ENCODE measurements at places on chromosomes 2 and 18. TPM values are rescaled to one million over a fixed set of nuclear protein-coding genes. Genes with fewer than 3 reads are reported as not detected.

GRCh38 chr2:9255416-9255815, 48.8 kb downstream of the ASAP2 start:
- DNase-seq: no peak

DNA sequence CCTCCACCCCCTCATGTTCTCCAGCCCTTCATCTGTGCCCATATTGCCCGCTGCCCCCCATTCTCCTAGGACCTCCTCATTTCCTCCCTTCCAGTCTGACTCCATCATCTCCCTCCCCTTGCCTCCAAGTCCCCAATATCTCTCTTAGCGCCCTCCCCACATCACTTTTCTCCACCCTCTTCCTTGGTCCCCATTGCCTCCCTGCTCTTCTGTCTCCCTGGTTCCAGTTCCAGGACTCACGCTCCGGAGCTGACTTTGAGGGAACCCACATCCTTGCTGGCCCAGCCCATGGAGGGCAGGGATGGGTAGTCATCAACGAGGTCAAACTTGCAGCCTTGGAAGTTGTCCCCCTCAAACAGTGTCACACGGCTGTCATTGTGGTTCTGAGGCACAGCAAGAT, 2.6 kb downstream of the CRYBA2 start:
- DNase-seq: no peak

Gene FBXO41
- 4.8 TPM for total RNA-seq

DNA sequence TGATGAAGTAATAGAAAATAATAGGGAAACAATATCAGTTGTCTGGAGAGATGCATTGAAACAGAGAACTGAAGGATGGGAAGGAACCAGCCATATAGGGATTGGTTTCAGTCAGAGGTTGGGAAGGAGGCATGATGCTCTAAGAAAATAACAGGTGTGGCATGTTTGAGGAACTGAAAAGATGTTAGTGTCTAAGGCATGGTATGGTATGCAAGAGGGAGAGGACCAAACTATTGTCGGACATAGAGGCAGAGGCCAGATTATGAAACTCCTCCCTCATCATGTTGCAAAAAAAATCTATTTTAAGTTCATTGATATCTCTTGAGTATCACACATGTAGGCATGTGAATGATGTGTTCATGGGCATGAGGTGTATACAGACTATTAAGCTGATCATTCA, 48.9 kb upstream of the EMILIN2 start:
- DNase-seq: no peak

GRCh38 chr2:184206045-184206444, 392.3 kb upstream of the ZNF804A start:
- DNase-seq: no peak

Gene IL36G
- total RNA-seq: not detected

GRCh38 chr2:38215993-38216392, 140.0 kb upstream of the CYP1B1 start:
- no peak for DNase-seq

Gene RAB6D
- 1.8 TPM for total RNA-seq

Gene SPEG
- total RNA-seq: 242 TPM

DNA sequence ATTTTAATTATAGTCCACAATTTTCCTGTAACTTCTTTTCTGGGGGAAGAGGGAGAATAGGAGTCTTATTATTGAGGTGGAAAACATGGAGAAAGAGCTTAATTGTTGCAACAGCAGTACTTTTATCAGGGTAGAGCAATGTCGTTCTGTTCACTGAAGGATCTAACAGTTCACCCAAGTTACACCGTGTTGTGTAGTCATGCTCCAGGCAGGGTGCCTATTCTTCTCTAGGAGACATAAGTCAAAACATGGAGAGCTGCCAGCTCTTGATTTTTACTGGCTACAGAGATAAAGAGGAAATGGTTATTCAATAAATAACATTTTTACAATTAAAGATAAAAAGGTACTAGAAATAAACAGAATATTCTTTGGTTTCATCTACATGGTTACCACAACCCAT, 594.3 kb upstream of the NETO1 start:
- no peak for DNase-seq

GRCh38 chr18:40708726-40709125, 1246.3 kb upstream of the PIK3C3 start:
- no peak for DNase-seq

Gene DNAH7
- 5.5 TPM for total RNA-seq

Gene FOXD4L1
- total RNA-seq: 0.32 TPM

DNA sequence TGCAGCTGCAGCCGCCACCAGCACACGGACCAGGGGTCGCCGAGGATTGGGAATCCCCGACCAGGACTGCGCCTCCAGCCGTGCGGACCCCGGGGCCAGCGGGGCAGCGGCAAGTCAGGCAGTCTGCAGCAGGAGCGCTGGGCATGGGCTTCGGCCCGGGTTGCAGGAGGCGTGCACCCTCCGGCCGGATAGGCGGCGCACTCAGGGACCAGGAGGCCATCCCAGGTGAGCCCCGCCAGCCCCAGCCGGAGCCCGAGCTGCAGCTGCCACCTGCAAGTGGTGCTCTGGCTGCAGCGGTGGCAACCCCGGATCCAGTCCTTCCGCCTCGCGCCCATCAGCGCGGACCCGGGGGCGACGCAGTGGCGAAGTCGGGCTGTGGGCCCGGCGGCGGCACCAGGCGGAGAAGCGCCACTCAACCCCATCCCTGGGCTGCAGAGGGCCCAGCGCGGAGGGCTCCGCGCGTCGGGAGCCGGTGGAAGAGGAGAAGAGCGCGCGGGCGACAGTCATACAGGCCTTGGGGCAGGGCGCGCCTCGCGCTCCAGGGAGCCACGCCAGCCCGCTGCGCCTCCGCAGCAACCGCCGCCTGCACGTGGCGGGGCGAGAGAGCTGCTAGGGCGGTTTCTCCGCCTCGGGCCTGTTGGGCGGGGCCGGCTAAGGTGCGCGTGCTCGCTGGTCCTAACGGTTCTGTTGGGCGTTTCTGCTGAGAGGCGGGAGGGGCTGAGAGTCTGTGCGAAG, 73.8 kb downstream of the RPIA start:
- peak; percentile 71 for DNase-seq

GRCh38 chr2:197613509-197613987, 61.8 kb downstream of the RFTN2 start:
- no peak for DNase-seq

DNA sequence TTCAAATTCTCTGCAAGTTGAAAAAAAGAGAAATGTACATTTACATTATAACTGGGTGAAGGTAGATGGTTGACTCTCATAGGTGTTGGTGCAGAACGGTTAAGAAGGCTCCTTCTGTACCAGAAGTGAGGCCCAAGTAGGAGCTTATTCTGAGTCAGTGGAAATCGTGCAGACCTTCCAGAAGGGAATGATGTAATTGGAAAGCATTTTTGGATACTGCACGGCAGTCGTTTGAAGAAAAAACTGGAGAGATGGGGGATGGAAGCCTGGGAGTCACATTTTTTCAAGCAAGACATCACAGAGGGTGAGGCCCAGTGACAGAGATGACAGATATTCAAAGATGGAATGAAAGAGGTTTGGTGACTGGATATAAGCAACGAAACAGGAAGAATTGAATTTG, 39.4 kb downstream of the HRH4 start:
- DNase-seq: no peak

Gene MAL
- total RNA-seq: 28.8 TPM

DNA sequence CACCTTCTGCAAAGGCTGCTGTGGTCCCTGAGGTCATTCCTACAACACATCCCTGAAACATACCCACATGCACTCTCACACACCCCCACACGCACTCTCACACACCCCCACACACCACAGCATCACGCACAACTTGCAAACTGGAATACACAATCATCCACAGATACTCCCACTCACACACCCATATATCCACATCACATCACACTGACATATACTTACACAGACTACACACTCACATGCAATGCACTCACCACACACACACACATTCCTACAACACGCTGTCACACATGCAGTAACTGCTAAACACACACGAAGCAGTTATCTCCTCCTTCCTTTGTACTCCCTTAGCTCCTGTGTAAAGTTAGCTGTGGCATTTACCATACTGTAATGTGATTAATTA, 57.1 kb upstream of the PKDCC start:
- no peak for DNase-seq

- no peak for DNase-seq
These were observed 57.9 kb downstream of the TNS1 start for GRCh38 chr2:217944923-217945322.

- DNase-seq: peak; percentile 90
These were observed 97.8 kb downstream of the B3GNT2 start for GRCh38 chr2:62293490-62294271.

Gene CIB4
- total RNA-seq: 0.60 TPM

Gene HAT1
- 30.9 TPM for total RNA-seq

DNA sequence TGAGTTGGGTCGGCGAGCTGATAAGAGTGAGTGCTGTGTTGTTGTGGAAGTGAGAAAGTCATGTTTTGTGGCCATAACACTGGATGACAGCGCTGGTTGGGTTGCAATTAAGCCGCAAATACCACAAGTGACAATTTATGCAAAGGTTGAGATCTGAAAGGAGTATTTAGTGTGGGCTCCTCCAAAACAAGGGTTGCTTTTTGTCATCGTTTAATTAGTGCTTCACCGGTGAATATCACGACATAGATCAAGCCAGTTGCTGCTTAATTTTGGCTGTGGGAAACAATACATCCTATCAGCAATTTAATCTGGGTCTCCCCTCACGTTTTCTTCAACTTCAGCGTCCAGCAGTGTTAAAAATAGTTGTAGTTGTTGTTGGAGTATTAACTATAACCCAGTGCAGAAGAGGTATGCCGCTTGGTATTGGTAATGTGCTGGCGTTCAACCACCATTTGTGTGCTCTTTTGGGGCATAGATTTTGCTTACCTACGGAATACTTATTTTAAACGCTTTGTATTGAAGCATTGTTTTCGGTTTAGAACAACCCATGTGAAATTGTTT, 662 bp downstream of the ACVR2A start:
- DNase-seq: no peak

DNA sequence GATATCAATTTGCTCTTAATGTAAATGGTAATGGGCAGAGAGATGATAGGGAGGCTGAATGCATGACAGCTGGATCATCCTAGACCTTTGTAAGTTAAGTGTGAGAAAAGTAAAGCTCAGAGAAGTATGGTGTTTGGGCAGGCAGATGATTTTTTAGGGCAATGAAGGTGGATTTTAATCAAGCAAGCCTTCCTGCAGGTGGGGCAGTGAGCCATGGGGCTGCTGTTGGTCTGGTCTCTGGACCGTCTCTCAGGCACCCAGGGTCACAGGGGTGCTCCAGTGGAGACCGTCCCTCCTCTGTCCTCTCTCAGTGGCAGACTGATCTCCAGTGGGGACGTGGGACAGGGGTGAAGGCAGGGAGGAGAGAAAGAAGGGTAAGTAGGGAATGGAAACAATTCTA, 69.8 kb upstream of the STK17B start:
- no peak for DNase-seq

Gene HAAO
- 38.4 TPM for total RNA-seq

Gene HTR2B
- total RNA-seq: 4.1 TPM

Gene SLC23A3
- 13.6 TPM for total RNA-seq

DNA sequence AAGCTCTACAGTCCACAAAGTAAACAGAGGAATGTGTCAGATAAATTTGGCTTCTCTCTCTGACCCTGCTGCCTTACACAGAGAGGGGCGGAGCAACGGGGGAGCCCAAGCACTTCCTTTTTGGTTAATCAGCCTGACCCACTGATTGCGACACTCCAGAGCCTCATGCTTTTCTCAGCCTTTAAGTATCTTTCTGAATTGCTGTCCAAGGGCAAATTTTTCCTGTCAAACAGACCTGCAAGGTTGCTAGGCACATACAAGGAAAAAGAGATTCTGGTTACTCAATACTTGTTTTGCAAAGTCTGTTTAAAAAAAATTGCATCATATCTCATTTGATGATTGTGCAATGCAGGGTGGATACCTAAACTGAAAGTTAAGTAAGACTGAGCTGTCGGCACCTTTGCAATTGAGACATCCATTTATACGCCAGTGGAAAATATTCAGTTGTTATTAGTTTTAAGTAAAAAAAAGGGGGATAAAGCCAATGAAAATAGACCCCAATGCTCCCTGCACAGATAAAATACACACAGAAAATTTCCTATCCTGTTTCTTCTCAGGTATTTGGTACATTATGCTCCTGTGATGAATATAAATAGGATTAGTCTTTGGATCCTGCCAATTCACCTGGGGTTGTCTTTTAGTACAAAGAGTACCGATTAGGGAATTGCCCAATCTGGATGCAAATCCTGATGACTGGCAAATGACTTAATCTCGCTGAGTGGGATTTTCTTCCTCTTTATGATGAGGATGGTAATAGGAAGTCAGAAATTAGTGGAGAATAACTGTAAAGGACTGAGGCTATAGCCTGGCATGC, 260.2 kb upstream of the TRIB2 start:
- DNase-seq: peak; percentile 63

DNA sequence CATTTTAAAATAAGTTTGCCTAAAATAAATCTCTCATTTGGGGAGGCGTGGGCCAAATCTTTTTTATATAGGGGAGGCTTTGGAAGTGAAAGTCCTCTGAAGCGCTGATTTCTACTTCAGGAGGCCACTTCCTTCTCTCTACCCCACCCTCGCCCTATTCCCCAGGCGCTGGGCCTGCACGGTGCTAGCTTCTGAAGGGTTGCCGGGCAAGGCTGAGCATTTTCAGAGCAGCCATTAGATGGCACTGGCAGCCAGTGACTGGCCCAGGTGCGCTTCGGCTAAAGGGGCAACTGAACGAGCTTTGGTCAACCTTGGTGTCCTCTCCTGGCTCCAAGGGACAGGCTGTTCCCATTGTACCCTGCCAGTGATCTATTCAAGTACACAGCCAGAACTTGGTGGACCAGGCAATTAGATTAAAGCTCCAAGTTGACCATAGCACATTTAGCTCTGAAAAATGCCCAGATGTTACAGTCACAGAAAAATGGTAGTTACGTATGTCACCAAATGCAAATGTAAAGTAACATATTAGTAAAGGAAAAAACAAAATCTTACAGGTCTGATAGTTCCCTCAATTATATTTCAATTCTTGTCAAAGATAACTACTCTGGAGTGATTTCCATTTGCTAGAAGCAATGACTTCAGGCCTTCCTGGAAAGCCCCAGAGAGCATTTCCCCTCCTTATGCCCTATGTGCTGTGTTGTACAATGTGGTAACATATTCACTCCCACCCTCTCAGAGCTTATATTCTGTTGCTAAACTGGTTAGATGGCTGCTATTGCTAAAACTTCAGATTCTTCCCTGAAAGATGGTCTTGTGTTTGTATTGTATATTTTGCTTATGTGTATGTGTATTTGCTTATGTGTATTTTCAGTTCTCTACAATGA, 2.1 kb downstream of the POMC start:
- peak; percentile 75 for DNase-seq

- DNase-seq: no peak
These were observed 131.5 kb downstream of the CCDC74A start for GRCh38 chr2:131659168-131659572.

Gene ASB3
- 16.8 TPM for total RNA-seq

Gene SLC4A5
- 2.1 TPM for total RNA-seq

Measured in mucosa of descending colon (tissue), 3 donors.